ENCODE measurements at places on chromosomes 1 and 21.
A peak's percentile ranks its signal among the peaks of the same experiment; 100 is the strongest.

- DNase-seq, result no peak
These were observed 9.2 kb upstream of the LAD1 start for GRCh38 chr1:201408176-201408833.

DNA sequence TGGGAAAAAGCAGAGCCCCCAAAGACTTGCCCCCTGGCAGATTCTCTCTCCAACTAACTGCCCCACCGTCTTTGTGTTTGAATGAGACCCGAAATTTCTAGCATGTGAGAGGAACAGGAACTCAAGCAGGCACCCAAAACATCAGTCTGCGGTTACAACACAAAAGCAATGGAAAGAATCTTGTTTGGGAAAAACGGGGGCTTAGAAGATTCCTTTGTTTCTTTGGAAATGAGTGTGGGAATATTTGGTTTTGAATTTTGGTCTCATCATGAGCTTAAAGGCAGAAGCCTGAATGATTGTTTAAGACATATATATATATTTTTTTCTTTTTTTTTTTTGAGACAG lies 188.9 kb upstream of the TMEM51 start:
- DNase-seq, result no peak

GRCh38 chr1:9292361-9293240 lies at the start of gene SPSB1:
Gene SPSB1 (plus strand): TSS chr1:9292894. CDS start chr1:9355892, 62,998 bp downstream.
- DNase-seq, result peak; percentile 51

GRCh38 chr1:164308101-164308500 lies 250.9 kb upstream of the PBX1 start:
- DNase-seq, result no peak

- DNase-seq, result no peak
These were observed 77.5 kb downstream of the RPAP2 start for GRCh38 chr1:92376345-92376744.

- no peak for DNase-seq
These were observed 14.2 kb downstream of the COL6A2 start for GRCh38 chr21:46111857-46112724.

DNA sequence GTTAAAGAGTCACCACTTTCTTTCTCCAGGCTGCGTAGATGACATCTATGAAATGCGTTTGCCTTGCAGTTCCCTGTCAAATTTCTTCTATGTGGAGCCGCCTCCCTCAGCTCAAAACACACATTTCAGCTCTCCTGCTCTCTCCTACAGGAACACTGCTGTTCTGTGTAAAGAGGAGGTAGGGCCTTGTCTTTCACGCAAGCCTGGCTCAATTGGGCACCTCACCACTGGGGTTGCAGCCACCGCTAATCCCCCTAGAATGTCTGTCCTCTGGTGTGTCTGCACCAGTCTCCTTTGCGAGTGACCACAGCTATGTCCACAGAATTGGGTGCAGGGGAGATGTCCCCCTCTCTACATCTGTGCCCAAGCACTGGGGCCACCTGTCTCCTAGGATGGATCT lies 31.8 kb upstream of the CFHR4 start:
- DNase-seq, result no peak

GRCh38 chr1:78716186-78716585 lies 66.6 kb downstream of the IFI44 start:
- DNase-seq, result no peak

- DNase-seq, result no peak
These were observed 142.8 kb downstream of the HUNK start for GRCh38 chr21:32015461-32016139.

GRCh38 chr1:21027805-21028204 lies 148.9 kb downstream of the EIF4G3 start:
- DNase-seq, result no peak

GRCh38 chr1:35577071-35577998 lies 4.2 kb downstream of the TFAP2E start:
- peak; percentile 72 for DNase-seq

GRCh38 chr1:207883660-207884250 lies 27.2 kb downstream of the CD34 start:
- DNase-seq, result no peak

GRCh38 chr1:156074661-156075060 lies 7.6 kb downstream of the MEX3A start:
- DNase-seq, result no peak

GRCh38 chr1:51833700-51834099 lies 44.8 kb downstream of the NRDC start:
- no peak for DNase-seq

GRCh38 chr1:234599617-234600417 lies 10.2 kb downstream of the IRF2BP2 start:
- peak; percentile 69 for DNase-seq

GRCh38 chr1:212518188-212519054 lies 85.7 kb downstream of the NENF start:
- DNase-seq, result no peak

DNA sequence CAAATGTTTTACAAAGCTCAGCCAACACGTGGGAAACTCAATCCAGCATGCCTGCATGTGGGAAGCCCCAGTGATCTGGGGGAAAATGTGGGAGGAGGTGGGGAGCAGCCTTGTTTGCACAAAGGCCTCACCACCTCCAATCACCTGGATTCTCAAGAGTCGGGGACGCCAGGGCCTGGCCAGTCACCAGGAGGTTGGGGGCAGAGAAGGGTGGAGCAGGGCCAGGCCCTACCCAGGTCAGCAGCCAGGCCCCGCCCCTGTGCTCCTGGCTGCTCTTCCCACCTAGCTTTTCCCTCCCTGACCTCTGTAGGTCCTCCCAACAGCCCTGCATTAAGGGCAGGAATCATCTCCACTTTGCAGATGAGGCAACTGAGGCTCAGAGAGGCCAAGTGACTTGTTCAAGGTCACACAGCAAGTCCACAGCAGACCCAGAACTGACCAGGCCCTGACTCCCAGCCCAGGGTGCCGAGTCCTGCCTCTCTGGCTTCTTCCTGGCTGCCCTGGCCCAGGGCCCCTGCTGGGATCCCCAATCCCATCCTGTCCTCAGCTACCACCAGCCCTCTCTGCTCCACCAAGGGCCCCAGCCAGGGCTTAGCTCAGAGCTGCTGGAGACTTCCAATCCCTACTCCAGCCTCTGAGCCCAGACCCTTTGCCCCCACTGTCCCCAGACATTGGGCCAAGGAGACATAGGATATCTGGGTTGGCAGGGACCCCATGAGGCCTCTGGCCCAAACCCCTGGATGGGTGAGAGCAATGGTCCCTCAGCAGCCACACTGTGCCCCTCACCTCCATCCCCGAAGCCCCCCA lies 508.6 kb downstream of the PTPRU start:
- no peak for DNase-seq

- DNase-seq, result peak; percentile 77
These were observed 132.2 kb downstream of the GLUL start for GRCh38 chr1:182259229-182259872.

DNA sequence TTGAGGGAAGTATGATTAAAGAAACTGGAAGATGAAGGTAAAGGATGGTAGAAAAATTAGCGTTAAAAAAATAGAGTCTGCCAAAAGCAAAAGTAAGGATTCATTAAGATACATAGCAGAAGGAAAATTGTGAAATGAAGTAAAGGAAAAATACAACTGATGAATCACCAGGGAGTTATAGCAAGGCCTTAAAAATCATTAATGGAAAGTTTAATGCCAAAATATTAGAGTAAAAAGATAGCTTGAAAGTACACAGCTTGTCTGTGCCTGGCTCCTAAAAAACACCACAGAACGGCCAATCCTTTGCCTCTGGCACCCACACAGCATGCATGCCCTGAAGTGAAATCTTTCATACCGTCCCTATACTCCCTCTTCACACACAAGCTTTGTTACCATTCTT lies 66.9 kb upstream of the APOBEC4 start:
- DNase-seq, result no peak

- DNase-seq, result no peak
These were observed 27.8 kb downstream of the FBXO42 start for GRCh38 chr1:16324456-16324890.

DNA sequence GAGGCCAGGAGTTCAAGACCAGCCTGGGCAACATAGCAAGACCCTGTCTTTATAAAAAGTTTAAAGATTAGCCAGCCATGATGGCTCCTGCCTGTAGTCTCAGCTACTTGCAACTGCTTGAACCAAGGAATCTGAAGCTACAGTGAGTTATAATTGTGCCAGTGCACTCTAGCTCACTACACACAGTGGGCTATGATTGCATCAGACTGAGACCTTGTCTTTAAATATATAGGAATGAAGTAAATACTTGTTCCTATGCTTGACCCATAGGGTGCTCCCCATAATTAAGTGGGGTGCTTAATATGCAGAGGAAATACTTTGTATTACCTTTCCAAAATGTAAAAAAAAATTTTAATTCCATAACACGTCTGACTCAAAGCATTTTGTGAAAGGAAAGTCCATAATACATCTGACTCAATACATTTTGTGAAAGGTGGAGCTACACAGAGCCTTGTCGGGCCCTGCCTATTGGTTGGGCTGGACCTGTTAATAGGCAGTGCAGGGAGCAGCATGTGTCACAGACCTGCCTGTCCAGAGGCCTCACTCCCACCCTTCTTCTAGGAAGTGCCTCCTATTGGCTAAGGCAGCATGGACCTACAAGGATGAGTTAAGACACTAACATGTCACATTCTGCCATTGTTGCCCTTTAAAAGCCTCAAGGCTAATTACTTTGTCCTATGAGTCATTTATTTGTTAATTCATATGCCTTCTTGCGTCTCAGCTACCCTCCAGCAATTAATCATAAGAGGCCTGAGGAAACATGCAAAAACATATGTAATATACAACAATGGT lies 33.6 kb downstream of the CD58 start:
- DNase-seq, result no peak

GRCh38 chr1:11585389-11585788 lies 68.8 kb downstream of the FBXO2 start:
- no peak for DNase-seq

- no peak for DNase-seq
These were observed 41.7 kb downstream of the WDR4 start for GRCh38 chr21:42837421-42838211.

- DNase-seq, result no peak
These were observed 46.4 kb upstream of the S1PR1 start for GRCh38 chr1:101190441-101190840.

GRCh38 chr1:220711056-220711809 lies 21.1 kb downstream of the C1orf115 start:
- DNase-seq, result no peak

GRCh38 chr21:36470294-36470693 lies 9.6 kb downstream of the CLDN14 start:
- no peak for DNase-seq

GRCh38 chr1:54973205-54973921 lies 7.1 kb upstream of the TMEM61 start:
- DNase-seq, result no peak

DNA sequence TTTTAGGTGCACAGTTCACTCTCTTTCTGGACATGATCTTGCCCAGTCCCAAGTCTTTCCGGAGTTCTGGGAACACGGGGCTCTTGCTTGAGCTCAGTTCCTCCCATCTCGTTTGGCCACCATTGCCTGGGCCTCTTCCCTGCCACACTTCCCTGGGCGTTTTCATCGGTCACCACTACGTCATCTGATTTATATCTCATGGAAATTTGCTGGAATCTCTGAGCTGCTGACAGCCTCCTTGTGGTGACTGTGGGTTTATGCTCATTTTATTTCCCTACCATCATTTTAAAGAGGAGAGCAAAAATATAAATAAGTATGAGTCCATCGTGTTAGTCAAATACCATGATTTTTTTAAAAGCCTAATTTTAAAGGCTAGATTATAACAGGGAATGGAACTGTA lies 449.1 kb upstream of the KAZN start:
- DNase-seq, result no peak

- peak; percentile 30 for DNase-seq
These were observed 26.5 kb upstream of the NTPCR start for GRCh38 chr1:232923739-232924386.

GRCh38 chr1:178688244-178688643 lies 36.8 kb upstream of the RALGPS2 start:
- DNase-seq, result no peak

GRCh38 chr1:8540261-8540941 lies 222.5 kb downstream of the SLC45A1 start:
- no peak for DNase-seq

- no peak for DNase-seq
These were observed 166.5 kb downstream of the DHRS3 start for GRCh38 chr1:12451560-12451900.

GRCh38 chr1:201487742-201488141 lies 18.8 kb upstream of the PHLDA3 start:
- DNase-seq, result no peak

- peak; percentile 47 for DNase-seq
These were observed 50.5 kb downstream of the RASSF5 start for GRCh38 chr1:206557636-206558473.

GRCh38 chr1:219467524-219467923 lies 145.4 kb downstream of the ZC3H11B start:
- DNase-seq, result no peak

DNA sequence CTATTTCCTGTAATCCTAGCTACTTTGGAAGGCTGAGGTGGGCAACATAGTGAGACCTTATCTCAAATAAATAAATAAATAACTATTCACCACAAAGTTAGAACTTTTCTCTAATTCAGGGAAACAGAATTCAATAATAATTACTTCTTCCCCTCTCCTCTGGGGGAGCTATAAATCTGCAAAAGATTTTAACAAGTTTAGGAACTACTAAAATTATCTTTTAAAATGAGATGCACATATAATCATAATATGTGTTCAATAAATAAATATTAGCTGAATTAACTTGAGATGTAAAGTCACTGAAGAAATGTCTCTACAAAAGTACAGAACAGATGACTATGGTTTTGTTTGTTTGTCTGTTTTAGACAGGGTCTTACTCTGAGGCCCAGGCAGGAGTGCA lies 14.1 kb downstream of the WDR47 start:
- DNase-seq, result no peak

DNA sequence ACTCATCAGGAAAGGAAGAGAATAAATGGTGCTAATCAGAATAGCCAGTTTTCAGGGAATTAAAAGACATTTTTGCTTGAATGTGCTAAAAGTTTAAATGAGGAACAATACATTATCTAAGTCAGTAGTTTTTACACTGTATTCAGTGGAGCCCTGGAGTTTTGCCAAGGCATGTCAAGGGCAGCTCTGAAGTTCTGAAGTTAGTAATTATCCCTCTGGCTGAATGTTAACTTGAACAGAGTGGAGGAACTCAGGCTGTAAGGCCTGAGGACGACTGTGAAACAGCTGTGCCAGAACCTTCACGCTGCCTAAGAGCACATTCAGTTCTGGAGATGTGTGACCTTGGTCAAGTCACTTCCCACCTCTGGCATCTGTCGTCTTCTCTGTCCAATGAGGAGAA lies 68.1 kb downstream of the EDEM3 start:
- no peak for DNase-seq

DNA sequence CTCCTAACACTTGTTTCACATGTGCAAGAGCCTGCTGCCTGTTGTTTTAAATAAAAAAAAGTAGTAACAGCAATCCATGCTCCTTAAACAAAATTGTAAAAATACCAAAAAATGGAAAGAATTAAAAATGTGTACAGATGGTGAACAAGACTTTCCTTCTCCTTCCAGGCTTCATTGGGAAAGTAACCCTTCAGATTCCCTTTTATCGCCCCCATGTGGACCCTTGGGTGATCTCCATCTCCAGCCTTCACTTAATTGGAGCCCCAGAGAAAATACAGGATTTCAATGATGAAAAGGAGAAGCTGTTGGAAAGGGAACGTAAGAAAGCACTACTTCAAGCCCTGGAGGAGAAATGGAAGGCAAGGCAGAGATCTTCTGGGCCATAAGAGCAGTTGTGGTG lies 14.2 kb downstream of the VPS13D start:
- no peak for DNase-seq

Data from T-cell (primary cell).